ENCODE measurements at places on chromosomes 3 and 15.

- DNase-seq, result peak; percentile 92
Observed at GRCh38 chr15:86855307-86856291, 775.9 kb downstream of the AGBL1 start.

DNA sequence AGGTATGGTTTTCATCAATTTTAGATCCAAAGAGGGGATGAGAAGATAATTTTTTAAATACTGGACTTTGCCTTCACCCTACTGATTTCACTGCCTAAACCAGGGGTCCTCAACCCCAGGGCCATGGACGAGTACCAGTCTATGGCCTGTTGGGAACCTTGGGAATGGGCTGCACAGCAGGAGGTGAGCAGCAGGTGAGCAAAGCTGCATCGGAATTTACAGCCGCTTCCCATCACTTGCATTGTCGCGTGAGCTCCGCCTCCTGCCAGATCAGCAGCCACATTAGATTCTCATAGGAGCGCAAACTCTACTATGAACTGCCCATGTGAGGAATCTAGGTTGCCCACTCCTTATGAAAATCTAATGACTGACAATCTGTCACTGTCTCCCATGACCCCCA, 76.3 kb upstream of the TTBK2 start:
- no peak for DNase-seq

DNA sequence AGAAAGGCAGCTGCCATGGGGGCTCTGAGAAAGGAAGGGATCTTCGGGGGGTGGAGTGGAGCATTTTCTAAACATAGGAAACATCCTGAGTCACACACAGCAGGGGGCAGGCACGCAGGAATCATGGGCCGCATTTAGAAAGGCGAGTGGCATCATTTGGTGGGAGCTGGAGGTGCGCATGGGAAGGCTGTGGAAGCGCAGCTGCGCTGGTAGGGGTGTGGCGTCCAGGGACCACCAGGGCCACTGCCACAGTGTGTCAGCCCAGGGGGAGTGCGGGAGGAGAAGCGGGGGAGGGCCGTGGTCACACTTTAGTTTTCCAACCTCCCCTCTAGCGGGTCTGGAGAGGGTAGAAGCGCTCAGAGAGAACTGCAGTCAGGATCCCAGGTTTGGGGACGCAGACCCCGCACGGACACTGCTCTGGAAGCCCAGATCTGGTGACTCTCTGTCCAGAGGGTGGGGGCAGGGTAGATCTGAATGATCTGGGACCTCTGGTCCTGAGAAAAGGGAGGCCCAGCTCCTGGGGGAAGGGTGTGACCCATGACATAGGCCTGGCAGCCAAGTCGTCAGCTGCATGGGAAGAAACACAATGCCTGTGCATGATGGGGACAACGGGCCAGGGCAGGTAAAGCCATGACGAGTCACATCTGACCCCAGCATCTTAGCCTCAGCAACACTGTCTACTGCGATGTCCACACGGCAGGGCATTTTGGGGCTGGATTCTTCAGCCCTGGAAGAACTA, 88.0 kb upstream of the IQSEC1 start:
- no peak for DNase-seq

GRCh38 chr3:159616234-159616825, 372.3 kb upstream of the IL12A start:
- DNase-seq, result peak; percentile 58

- DNase-seq, result no peak
Observed at GRCh38 chr3:168427835-168428475, 332.2 kb upstream of the GOLIM4 start.

- no peak for DNase-seq
Observed at GRCh38 chr3:179765396-179765795, 112.6 kb downstream of the USP13 start.

DNA sequence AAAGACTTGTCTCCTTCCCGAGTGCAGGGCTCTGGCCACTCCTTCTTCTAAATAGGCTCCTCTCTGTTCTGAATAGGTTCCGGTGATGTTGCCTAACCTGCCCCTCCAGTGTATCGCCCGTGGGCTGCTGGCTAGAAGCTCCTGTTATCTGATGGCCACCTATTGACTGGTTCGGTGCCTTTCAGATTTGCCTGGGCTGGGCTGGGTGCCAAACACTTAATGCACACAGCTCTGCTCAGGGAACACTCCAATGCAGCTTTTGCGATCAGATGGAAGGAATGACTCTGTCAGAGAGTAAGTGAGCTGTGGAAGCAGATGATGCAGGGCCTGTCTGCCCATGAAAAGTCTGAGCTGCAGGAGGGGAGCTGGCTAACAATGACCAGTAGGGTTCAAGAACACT, 112.9 kb downstream of the CORO2B start:
- DNase-seq, result peak; percentile 95

GRCh38 chr3:70333080-70333479, 20.6 kb upstream of the MDFIC2 start:
- DNase-seq, result no peak

- no peak for DNase-seq
Observed at GRCh38 chr3:120764206-120764605, 21.7 kb downstream of the GTF2E1 start.

- no peak for DNase-seq
Observed at GRCh38 chr15:59616379-59616778, 4.8 kb downstream of the GCNT3 start.

Data from islet precursor cell (in vitro differentiated cells).